NCI-H1105 treated with DMSO at 0.1 percent for 48 hours (cell line): ENCODE measurements at places on chromosomes 4 and X.

DNA sequence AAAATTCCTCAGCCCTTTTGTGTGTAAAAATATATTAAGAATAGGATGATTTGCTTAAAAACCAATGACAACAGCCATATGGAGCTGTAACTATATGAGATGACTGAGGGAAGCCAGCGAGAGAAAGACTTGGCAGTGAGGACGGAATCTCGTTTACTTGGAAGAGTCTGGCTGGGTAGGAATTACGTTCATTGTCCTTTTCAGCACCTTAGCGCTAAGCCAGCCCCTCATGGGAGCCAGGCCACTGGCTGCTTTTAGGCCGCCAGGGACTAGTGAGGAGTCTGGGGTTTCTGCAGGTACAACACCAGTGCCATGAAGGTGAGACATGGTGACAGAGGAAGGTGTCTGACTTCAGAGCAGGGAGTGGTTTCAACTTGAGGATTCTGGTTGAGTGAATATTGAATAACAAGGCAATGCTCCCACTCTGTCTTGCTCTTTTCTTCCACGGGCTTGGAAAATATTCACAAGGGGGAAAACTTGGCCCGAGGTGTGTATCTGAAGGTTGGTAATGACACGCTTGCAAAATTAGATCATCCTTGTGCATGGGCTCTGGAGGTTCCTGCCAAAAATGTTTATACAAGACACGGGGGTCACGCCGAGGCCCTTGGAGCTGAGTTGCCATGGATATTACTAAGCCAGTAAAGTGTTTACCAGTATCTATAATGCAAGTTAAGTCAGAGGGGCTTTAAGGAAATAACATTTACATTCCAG lies 17.4 kb downstream of the KLF3 start:
- DNase-seq, result no peak

DNA sequence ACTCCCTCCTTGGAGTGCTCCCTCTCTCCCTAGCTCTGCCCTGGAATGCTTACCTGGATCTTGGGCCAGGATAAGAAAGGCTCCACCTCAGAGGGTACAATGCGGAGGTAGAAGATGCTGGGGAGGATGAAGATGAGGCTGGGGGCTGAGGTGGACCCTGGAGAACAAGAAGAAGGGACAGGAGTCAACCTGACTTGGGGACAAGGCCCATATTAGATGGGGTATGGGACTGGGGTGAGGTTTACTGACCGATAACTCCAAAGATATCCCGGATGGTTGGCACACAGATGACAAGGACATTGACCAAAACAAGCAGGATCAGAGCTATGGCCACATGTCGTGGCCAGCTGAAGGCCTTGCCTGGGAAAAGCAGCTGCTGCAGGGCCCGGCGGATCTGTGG lies 10.6 kb downstream of the SLC38A5 start:
- DNase-seq, result no peak

DNA sequence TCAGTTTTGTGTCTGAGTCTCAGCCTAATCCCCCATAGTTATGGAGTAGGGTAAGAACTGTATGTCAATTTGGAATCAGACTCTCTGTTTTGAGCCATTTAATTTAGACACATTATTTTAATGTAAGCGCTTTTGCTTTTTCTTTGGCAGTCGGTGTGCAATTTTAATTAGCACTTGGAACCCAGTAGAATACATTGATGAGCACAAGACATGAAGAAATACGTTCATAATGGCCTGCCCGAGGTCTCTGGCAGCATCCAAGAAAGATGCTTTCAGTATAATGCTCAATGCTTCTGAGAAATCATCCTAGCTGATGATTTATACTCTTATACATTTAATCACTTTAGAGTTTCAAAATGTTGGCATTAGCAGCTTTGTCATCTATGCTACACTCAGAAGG lies 8.9 kb upstream of the TAPT1 start:
- no peak for DNase-seq

DNA sequence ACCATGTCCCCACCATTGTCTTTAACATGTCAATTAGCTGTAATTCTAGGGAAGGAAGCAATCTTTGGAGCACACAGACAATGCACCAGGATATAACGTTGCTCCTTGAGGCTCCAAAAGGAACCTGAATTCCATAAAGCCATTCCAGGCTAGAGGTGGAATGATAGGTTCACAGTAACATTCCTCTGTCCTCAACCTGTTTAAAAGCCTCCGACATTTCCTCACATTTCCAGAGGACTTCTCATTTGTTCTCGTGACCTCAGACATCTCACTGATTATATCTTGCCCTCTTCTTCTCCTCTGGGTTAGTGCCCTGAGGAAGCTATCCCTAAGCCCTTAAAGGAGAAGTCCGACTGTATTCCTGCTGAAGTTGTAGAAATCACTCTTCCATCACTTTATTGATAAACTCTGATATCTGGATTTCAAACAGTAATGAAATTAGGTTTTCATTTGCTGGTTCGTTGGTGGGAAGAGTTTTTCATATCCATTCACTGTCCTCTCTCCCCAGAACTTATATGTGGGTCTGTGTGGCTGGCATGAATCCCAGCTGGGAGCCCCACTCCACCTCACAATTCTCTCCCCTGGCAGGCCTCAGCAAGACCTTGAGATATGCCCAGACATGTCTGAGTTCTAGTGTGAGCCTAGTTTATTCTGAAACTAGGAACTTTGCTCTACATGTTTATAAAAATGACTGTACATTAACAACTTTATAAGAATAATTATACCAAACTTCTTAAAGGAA lies 44.2 kb upstream of the PRSS12 start:
- DNase-seq, result peak; percentile 51

DNA sequence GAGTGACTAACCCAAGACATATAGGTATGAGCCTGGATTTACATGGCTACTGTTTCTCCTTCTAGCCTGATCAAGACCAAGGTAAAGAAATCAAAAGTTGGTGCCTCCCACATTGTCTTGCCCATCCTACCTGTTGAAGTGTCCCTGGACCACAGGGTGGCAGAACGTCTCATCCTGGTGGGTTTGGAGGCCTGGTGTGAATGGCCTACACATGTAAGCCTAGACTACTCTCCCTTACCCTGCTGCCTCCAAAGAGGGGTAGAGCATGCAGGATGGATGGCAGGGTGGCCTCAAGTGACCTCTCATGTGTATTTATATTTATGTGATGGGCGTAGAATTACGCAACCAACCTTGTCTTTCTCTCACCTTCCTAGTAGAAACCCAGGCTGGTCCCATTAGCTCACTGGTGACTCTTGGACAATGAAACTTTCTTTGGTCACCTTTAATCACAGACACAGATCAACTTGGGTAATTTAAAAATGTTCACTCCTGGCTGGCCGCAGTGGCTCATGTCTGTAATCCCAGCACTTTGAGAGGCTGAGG lies 73.3 kb upstream of the SOD3 start:
- DNase-seq, result no peak

- no peak for DNase-seq
These were observed 28.1 kb downstream of the ZAR1 start for GRCh38 chr4:48518143-48518542.

DNA sequence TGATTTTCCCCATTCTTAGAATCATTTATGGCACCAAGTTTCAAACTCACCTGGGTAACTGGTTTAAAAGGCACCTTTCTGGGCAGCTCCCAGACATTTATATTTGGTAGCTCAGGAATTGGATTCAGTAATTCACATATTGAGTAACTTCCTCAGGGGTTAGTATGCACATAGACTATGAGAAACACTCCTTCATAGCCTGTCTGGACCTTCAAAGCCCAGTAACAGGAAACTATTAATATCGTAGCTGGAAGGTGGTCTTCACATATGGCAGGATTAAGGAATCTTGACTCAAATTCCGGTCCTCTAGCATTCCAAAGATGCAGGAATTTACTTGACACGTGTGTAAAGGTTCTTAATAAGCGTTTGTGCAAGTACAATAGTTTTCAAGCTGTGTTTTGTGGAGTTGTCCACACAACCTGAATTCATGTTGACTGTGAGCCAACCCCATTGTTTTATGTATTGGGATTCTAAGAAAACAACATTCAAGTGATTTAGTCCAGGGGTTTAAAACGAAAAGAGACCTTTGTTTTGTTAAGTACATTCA lies 78.4 kb downstream of the PLS3 start:
- no peak for DNase-seq

DNA sequence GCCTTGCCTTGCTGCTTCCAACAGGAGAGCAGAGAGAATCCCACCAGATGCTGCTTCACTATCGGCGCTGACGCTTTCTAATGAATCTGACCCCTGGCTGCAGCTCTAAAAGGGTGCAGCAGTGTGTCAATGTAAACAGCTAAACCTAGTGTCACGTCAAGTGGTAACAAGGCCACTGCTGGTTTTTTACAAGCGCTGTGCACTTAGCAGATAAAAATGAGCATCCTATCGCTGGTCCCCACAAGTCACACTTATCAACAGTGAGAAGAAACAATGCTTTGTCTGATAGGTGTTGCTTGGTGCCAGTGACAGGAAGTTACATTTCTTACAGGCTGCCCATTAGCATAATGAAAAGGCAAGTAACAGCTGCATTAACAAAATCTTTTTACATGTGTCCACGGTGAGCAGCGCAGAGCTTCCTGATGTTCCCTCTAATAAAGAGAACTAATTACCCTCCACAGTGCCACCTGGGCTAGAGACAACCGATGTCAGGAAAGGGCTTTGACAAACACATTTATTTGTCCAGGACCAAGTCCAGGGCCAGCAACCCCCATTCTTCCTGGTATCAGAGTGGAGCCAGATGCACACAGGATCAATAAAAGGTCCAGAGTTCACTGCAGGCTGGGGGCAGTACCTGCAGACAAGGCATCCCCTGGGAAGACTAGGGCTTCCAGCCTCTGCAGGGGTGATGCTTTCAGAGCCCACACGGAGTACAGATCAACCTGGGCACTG lies 176.0 kb downstream of the MGST2 start:
- peak; percentile 61 for DNase-seq

- no peak for DNase-seq
These were observed 97.2 kb downstream of the CPZ start for GRCh38 chr4:8689741-8690140.

GRCh38 chr4:79862821-79863220 lies 210.2 kb downstream of the ANTXR2 start:
- DNase-seq, result no peak

DNA sequence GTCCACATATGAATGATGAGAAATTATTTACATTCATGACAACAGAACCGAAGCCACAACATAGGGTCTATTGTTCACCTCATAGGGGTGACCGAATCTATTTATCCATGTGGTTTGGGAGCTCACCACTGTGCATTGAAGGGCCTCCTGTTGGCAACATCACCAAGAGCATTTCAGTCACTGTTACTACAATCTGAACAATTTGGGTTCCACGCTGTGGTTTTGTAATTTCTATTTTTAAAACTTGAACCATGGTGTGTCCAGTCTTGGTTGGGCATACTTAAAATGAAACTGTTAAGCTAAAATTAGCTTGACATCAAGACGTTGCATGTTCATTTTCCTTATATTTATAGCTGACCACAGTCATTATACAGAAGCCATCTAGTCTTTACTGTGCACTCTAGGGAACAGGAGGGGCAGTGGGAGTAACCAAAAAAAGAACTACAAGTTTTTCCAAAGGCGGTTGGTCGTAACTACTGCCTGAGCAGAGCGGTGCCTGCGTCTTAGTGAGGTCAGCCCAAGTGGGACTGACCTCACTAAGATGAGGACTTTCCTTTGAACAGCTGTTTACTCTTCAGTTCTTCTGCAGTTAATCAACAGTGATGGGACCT lies 192.1 kb downstream of the SPRY1 start:
- DNase-seq, result no peak

DNA sequence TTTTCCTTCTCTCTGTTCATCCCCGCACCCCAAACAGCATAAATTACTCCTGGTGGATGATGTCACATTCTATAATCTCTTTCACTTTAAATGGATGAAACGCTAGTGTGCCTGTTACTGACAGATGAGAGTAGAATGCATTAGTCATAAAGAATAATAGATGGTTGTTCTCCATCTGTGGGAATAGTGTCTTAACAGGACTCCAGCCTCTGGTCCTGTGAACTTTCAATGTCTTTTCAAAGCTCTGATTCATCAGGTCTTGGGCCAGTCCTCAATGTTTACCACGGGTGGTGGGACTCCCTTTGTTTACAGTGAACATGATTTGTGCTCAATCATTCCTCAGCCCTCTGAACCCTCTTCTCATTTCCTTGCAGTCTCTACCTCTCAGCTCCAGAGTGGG lies 182.6 kb downstream of the GABRB1 start:
- no peak for DNase-seq

- no peak for DNase-seq
These were observed 2.9 kb downstream of the CLOCK start for GRCh38 chr4:55543858-55544257.

GRCh38 chr4:8877780-8878040 lies 6.1 kb upstream of the HMX1 start:
- no peak for DNase-seq

DNA sequence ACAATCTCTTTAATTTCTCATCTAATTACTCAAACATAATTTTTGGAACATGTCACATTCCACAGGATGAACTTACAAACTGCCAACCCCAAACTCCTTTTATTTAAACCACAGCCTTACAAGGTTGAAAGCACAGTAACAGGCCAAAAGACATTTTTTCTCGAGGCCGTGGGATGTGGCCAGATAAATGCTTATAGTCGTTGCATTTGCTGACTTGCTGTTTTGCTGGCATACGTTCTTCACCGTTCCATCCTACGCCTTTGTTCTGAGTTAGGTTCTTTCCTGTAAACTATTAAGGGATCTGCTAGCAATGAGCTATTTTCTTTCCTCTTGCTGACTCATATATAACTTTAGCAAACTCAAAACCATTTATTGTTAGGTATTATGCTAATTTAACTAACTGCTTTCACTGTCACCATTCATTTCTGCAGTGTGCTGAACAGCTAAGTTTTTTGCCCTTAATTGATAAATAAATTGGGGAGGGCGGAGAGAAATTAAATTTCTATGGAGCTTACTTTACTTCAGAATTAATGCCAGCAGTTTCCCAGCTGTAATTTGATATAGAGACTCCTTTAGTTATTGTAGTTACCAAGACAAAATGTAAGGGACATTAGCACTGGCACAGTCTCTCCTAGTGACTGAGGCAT lies 135.1 kb upstream of the PACRGL start:
- DNase-seq, result no peak

DNA sequence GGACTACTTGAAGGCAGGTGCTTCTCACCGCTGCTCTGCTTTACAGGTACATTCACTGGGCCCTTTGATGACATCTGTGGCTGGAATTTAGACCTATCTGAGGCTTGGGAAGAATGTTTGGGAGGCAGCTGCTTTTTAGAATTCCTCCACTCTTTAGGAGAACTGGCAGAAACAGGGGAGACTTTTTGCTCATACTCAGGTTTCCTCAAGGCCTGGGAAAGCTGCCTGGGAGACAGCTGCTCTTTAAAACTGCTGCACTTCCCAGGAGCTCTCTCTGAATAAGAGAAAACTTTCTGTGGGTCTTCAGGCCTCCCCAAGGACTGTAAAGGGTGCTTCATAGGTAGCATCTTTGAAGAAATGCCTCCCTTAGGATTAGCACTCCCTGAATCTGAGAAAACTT lies 14.3 kb downstream of the CT47C1 start:
- DNase-seq, result no peak

DNA sequence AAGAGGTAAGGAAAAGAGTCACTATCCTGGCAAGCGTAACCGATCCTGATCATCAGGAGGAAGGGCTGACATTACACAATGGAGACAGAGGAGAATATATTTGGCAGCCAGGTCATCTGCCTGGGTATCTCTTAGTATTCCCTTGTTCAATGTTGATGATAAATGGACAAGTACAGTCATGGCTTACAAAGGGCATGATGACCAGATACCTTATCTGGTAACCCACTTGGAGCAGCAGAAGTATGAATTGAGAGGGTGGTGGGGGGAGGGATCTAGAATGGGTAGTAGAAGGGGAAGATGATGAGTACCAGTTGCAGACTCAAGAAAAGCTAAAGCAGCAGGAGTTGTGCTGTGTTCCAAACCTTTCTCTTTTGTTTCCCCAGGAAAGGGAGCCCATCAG lies 17.3 kb downstream of the F8 start:
- no peak for DNase-seq

- DNase-seq, result no peak
These were observed 19.0 kb downstream of the ATP8A1 start for GRCh38 chr4:42637867-42638266.
